ENCODE measurements at places on chromosomes 12 and 14. TPM values are rescaled to one million over a fixed set of nuclear protein-coding genes. Genes with fewer than 3 reads are reported as not detected.

TRHDE gene
- 4.9 TPM for total RNA-seq

PRPH gene
- total RNA-seq, result not detected

MYBPC1 gene
- 6.6 TPM for total RNA-seq

DNA sequence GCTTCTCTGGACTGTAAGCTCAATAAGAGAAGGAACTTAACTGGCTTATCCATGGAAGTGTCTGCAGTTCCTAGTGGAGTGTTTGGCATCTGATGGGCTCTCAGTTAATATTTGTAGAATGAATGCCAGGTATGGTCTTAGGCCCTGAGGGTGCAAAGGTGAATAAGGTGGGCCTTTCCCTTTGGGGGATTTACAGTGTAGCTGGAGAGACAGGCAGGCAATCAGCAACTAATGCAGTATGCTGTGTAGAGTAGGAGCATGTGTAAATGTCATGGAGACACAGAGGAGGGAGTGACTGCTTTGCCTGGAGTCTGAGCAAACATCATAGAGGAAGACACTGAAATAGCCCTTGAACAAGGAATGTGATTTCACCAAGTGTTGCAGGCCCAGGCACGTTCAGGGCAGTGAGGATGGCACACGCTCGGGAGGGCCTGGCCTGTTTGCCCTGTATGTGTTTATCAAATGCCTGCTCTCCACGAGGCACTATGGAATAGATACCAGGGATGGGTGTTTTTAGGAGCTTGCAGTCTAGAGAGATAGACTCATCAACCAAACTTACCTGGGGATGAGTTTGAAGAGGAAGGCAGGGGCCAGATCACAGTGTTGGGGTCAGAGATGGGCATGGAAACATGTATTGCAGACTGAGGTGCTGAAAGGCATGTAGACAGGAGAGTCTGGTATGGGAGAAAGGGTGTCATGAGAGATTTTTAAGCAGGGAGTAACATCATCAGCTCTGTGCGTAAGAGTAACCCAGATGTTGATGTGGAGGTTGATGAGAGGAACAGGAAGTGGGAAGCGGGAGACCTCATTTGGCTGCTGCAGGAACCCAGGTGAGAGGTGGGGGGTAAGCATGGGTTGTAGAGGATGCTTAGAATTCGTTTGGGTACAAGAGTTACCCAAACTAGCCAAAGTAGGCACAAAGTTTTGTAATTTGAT lies 54.1 kb downstream of the PLXNC1 start:
- no peaks in the 10 kb centered on the region for H3K4me1 ChIP-seq
- no peaks in the 10 kb centered on the region for H3K27me3 ChIP-seq
- no peak for DNase-seq
- H3K4me3 ChIP-seq, result no peak overlapping the region

GRCh38 chr14:103140316-103141109 lies 17.3 kb downstream of the TNFAIP2 start:
- no peak for DNase-seq
- peaks cover 31% of the 10 kb centered on the region for H3K27me3 ChIP-seq
- H3K4me1 ChIP-seq, result peaks cover 11% of the 10 kb centered on the region
- H3K4me3 ChIP-seq, result no peak overlapping the region

DNA sequence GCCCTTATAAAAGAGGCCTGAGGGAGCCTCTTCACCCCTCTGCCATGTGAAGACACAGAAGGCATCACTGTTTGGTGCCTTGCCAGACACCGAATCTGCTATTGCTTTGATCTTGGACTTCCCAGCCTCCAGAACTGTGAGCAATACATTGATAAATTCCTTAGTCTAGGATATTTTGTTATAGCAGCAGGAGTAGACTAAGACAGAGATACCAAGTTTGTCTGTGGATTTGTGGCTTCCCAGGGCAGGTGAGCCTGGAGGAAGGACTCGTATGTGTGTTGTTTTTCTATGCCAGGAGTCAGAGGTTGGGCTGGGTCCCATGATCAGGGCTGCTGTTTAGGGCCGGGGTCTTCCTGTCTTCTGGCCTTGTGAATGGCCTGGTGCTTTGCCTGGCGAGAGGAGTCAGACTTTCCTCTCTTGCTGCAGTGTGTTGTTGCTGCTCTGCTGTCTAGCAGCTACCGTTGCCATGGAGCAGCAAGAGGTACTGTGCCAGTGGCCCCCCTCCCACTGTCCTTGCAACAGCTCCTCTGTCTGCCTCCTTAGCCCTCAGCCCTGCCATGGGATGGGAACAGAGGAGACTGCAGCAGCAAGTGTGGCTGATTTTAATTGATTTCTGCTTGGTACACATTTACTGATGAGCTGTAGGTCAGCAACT lies 111.2 kb downstream of the CHST11 start:
- H3K36me3 ChIP-seq, result no peaks in the 10 kb centered on the region
- no peak overlapping the region for H3K27ac ChIP-seq
- H3K27me3 ChIP-seq, result no peaks in the 10 kb centered on the region

- peaks cover 64% of the 10 kb centered on the region for H3K4me1 ChIP-seq
- DNase-seq, result peak; percentile 63
- H3K36me3 ChIP-seq, result no peaks in the 10 kb centered on the region
- H3K4me3 ChIP-seq, result no peak overlapping the region
Measured at GRCh38 chr12:64675795-64676194, 65.5 kb downstream of the RASSF3 start.

- peaks cover 22% of the 10 kb centered on the region for H3K4me1 ChIP-seq
- no peak overlapping the region for H3K4me3 ChIP-seq
- DNase-seq, result no peak
- no peaks in the 10 kb centered on the region for H3K36me3 ChIP-seq
- H3K27me3 ChIP-seq, result no peaks in the 10 kb centered on the region
Measured at GRCh38 chr14:103070971-103071542, 13.0 kb upstream of the LBHD2 start.

DNA sequence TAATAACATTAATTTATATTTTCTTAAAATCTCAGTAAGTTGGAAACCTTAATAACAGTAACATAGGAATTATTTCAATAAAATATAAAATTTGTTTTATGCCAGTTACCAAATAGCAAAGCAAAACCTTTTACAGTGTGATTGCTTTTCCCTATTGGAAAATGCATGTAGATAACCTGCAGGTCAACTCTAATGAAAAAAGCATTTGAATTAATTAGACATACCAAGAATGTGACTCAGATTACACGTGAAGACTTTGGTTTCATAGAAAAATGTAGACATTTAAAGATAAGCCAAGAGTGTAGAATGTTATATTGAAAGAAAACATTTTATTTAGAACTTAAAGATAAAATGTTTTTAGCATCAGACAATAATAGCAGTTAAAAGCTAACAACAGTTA lies 888.1 kb downstream of the TMEM121 start:
- no peaks in the 10 kb centered on the region for H3K4me1 ChIP-seq
- no peak for DNase-seq
- peaks cover 11% of the 10 kb centered on the region for H3K27me3 ChIP-seq
- no peak overlapping the region for H3K4me3 ChIP-seq
- no peaks in the 10 kb centered on the region for H3K36me3 ChIP-seq

DNA sequence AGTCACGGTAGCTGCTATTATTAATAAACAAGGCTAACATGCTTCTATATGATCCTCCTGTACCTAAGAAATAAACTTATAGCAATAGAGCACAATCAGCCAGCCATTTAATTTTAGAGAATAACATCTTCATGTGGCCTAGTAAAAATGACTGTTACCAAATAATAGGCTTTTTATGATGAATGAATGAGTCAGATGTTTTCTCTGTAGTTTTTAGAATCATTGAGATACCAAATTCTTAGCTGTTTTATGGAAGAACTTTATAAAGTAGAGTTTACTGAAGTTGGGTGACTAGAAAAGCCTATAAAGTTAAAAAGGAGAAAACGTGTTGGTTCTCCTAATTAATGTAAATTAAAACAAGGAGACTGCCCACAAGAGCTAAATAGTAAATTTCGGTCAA lies 40.7 kb downstream of the WNK1 start:
- H3K4me3 ChIP-seq, result no peak overlapping the region
- peaks cover 88% of the 10 kb centered on the region for H3K4me1 ChIP-seq
- H3K27ac ChIP-seq, result no peak overlapping the region
- no peaks in the 10 kb centered on the region for H3K27me3 ChIP-seq

DNA sequence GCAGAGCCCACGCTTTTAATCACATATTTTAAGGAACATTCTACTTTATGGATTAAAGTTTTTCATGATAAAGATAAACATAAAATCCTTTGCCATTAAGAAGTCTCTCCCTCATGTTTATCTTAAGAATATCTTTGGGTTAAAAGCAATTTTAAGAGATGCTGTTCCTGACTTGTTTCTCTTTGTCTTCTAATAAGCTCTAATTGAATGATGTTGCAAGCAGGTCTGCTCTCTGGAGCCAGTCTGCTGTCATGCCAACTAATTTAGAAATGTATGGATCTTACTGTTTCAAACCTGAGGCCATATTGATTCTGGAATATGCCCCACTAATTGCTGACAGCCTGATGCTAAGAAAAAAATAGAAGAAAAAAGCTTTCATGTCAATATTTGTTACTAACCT lies 173.6 kb downstream of the TTC8 start:
- H3K4me1 ChIP-seq, result no peaks in the 10 kb centered on the region
- DNase-seq, result no peak
- H3K27me3 ChIP-seq, result no peaks in the 10 kb centered on the region

DNA sequence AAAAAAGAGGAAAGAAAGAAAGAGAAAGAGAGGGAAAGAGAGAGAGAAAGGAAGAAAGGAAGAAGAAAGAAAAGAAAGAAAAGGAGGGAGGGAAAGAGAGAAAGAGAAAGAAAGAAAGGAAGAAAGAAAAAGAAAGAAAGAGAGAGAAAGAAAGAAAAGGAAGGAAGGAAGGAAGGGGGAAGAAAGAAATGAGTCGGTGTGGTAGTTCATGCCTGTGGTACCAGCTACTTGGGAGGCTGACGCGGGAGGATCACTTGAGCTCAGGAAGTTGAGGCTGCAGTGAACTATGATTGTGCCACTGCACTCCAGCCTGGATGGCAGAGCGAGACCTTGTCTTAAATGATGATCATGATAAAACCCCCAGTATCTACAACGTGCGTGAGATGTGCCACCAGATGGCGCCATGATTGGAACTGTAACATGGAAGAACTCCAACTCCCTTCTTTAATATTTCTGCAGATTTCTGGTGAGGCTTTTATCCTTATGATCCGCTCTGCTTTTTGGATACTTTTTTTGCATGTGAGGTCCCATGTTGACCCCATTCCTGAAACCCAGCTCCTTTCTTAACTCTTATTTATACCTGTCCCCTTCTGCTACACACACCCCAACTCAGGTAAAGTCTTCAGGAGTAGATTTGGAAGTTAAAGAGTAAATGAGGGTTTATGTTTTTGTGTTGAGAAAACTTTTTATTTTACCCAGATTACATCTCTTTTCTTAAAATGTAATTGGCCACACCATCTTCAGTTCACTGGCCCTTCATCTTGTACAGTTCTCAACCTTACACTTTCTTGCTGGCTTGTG lies 25.6 kb downstream of the RNASE10 start:
- no peak overlapping the region for H3K4me3 ChIP-seq
- peak; percentile 73 for DNase-seq
- no peaks in the 10 kb centered on the region for H3K27me3 ChIP-seq
- no peaks in the 10 kb centered on the region for H3K36me3 ChIP-seq
- H3K27ac ChIP-seq, result no peak overlapping the region

DNA sequence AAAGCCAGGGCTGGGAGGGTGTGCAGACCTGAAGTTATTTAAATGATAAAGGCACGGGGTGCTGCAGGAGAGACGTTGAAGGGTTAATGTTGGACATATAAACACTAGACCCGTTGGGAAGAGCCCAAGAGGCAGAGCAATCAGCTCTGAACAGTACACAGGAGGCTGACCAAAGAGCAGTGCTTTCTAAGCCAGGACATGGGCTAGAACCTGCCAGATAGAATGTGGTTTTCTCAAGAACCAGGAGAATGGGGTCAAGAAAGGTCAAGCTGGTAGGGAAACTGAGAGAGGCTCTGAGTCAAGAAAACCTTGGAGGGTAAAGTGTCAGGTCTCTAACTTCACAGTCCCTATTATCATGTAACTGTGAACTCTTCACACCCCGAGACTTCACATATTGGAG lies 143.2 kb upstream of the EEA1 start:
- H3K27ac ChIP-seq, result no peak overlapping the region
- H3K27me3 ChIP-seq, result no peaks in the 10 kb centered on the region
- H3K4me1 ChIP-seq, result no peaks in the 10 kb centered on the region
- no peaks in the 10 kb centered on the region for H3K36me3 ChIP-seq

DNA sequence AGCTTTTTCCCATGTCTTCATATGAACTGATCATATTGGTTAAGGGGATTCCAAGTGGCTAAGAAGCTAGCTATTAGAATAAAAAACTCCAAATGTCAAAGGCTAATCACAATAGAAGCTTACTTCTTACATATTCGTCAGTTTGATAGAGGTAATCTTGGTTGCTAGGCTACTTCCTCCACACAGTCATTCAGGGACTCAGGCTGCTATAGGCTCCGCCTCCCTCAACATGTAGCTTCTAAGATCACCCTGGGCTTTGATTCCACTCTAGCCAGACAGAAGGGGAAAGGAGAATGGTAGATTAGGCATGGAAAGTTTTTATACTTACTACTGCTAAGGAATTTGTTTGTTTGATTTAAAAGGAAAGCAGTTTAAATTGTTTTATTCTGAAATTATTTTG lies 207.9 kb downstream of the EFCAB11 start:
- no peak overlapping the region for H3K4me3 ChIP-seq
- no peaks in the 10 kb centered on the region for H3K27me3 ChIP-seq
- no peaks in the 10 kb centered on the region for H3K36me3 ChIP-seq
- no peak for DNase-seq
- H3K27ac ChIP-seq, result no peak overlapping the region

DNA sequence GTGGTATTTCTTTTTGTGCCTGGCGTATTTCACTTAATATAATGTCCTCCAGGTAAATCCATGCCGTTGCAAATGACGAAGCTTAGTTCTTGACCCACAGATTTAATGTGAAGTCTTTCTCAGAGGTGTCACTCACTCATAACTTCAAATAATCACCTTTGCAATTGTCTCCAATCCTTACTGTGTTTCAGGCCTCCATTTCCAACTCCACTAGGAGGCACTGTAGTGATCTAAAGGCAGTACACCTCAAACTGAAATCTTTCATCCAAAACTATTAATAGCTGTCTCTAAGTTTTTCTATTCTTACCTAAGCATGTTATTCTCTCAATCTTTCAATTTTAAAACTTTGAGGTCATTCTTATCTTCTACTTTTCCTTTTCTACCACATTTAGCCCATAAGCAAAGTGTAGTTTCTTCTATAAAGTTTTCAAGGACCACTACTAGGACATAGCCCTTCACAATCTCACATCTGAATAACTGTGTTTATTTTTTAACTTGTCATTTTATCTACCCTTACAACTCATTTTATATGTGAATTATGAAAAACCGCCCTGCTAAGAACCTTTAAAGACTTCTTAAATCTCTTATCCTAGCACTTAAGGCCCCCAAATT lies 25.5 kb upstream of the FBXO34 start:
- H3K36me3 ChIP-seq, result no peaks in the 10 kb centered on the region
- peak; percentile 50 for DNase-seq
- no peak overlapping the region for H3K4me3 ChIP-seq

GRCh38 chr12:85564786-85565185 lies 271.4 kb downstream of the RASSF9 start:
- no peaks in the 10 kb centered on the region for H3K27me3 ChIP-seq
- DNase-seq, result no peak
- H3K36me3 ChIP-seq, result no peaks in the 10 kb centered on the region
- no peaks in the 10 kb centered on the region for H3K4me1 ChIP-seq

All from stomach (tissue), 19 donors.